Stimulated activated CD8-positive, alpha-beta memory T cell treated with anti-CD3 and anti-CD28 coated beads, Interleukin-7, amount 100 ng/mL, for 1 hour (primary cell): ENCODE measurements at places on chromosomes 5 and 9.

GRCh38 chr5:150153957-150154617, 1.6 kb downstream of the PDGFRB start:
- no peak for DNase-seq

- no peak for DNase-seq
Observed at GRCh38 chr5:176850371-176851245, 40.2 kb downstream of the UNC5A start.

DNA sequence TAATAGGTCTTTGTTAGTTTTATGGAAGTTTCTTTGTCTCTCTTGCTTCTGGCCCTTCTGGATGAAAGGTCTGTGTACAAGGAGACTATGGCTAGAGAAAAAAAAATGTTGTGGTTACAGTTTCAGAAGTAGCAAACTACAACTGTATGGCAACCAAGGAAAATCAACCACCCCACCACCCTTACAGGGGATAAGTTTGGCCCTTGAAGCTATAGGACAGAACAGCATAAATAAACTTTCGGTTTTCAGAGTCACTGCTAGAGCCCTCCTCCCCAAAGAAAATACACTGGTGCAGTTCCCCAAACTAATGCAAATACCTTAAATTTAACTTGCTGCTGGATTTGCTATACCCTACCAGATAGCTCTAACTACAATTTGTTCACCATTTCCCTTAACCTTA, 1216.7 kb downstream of the EFNA5 start:
- DNase-seq: no peak

DNA sequence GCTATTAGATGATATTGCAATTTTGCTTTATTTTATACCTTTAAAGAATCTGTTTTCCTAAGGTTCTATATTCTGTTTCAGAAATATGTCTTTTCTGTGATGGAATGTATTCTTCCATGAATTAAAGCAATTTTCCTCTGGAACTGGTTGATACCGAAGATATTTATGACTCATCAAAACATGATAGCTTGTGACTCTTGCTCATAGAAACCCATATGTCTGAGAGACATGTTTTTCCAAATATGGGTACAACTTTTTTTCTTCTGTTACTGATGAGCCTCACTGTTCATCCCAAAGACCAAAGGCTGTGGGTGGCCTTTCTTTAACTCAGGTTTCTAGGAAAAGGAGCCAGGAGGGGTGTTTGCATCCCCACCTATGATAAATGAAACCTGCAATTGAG, 126.1 kb upstream of the PAPPA start:
- no peak for DNase-seq

- no peak for DNase-seq
Observed at GRCh38 chr5:164191240-164191639, 685.8 kb downstream of the MAT2B start.
